ENCODE measurements at places on chromosomes 3 and 15.

- no peak for DNase-seq
Measured at GRCh38 chr3:58167431-58168351, 43.1 kb downstream of the DNASE1L3 start.

GRCh38 chr3:38655708-38656300 lies 6.3 kb upstream of the SCN5A start:
- DNase-seq, result no peak

DNA sequence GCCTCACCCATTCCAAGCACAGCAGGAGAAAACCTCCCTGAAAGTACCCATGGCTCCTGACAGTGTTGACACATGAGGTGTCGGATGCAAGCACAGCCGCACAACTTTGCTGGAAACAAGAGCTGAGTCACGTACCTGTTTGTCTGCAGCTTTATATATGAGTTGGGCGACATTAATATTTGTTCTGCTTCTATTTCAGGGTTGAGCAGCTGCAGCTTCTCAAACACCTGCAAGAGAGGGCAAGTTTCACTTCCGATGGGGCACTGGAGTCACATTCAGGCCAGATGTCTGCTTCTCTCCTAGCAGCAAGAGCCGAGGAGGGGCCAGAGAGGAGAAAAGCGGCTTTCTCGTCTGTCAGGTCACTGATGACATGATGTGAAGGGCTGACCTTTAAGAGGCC lies 88.0 kb downstream of the NUP210 start:
- no peak for DNase-seq

DNA sequence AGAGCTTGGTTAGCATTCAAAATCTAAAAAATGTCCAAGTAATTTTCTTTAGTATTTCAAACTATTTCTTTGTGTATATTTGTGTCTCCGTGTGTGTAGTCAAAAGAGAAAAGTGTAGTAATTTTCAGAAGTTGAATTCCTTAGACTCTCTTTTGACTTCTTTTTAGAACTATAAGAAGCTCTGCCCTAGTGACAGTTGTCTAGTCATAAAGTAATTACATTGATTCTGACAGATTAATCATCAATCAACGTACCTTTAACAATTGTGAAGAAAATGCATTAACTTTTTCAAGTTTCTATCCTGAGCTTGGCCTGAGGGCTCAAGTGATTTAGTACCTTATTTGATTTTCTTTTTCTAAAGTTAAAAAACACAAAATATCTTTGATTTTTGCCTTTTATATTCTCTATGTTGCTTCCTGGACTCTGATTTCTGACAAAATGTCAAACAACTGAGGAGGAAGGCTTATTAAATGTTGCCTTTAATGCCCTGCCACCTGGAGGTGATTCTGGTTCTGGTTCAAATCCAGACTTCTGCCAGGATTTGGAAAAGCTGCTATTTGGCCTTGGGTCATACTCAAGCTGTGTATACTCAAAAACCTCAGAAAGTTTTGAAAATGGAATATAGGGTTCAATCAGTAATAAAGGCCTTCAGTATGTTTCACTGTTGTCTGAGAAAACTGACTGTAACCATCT lies 653.6 kb downstream of the NSUN3 start:
- DNase-seq, result no peak

GRCh38 chr3:34207002-34207401 lies 408.6 kb downstream of the PDCD6IP start:
- DNase-seq, result no peak

- no peak for DNase-seq
Measured at GRCh38 chr15:98103570-98103969, 143.1 kb downstream of the ARRDC4 start.

- peak; percentile 44 for DNase-seq
Measured at GRCh38 chr15:85618956-85619491, 175.7 kb downstream of the KLHL25 start.

DNA sequence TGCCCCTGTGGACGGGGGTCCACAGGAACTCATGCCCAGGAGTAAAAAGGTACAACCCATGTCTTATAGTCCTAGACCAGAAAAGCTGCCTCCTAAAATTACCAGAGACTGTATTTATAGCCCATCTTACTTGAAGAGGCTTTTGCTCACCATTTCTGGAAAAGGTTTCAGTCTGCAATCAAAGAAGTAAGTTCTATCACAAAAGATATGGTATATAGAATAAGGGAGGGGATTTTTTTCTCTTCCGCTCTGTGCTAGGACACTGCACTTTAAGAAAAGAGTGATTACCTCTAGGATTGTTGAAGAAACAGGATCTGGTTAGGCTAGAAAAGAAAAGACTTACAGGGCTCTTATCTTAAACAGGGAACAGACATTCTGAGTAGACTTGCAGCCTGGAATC lies 2.6 kb downstream of the SSUH2 start:
- no peak for DNase-seq

- no peak for DNase-seq
Measured at GRCh38 chr15:85475317-85475701, 94.9 kb downstream of the AKAP13 start.

DNA sequence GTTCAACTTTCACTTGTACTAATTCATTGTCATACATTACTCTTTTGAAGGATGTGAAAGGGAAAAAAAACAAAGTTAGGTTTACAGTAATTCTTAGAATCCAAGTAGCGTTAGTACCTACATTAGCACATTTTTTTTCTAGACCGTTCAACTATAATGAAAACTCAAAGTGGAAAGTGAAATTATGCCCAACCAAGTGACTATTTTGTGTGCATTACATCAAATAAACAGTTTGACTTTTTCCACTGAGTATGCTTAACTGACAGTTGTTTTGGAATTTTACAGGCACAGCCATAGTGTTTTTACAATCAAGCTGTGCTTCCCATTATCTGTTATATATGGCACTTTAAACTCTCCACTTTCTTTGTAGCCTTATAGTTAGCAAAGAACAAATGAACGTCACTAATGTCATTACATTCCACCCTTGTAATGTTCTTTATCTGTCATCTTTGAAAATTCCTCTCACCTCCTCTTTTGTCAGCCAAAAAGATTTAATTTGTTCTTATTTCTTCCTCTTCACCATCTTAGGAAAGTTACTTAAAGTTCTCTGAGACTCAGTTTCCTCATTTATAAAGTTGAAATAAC lies 142.3 kb upstream of the SOX2 start:
- no peak for DNase-seq

GRCh38 chr15:74417225-74417624 lies 16.5 kb downstream of the SEMA7A start:
- no peak for DNase-seq

DNA sequence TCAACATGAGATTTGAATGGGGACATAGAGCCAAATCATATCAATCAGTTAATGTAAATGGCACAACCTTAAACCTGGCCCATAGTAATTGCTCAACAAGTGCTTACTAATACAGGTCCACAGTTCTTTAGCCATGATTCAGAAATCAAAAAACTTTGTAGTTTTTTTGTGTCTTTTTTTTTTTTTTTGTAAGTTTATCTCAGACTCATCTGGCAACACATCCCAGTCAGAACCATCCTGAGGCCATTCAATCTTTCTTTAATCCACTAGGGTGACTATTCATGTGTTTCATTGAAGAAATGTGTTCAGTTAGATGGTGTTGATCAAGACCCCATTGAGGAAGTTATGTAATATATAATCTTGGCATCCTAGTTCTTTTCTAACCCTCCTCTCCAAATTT lies 65.4 kb downstream of the ABI3BP start:
- no peak for DNase-seq

All from PC-9 (cell line).